ENCODE measurements at places on chromosomes 5 and 9. TPM values are rescaled to one million over a fixed set of nuclear protein-coding genes. Genes with fewer than 3 reads are reported as not detected.

DNA sequence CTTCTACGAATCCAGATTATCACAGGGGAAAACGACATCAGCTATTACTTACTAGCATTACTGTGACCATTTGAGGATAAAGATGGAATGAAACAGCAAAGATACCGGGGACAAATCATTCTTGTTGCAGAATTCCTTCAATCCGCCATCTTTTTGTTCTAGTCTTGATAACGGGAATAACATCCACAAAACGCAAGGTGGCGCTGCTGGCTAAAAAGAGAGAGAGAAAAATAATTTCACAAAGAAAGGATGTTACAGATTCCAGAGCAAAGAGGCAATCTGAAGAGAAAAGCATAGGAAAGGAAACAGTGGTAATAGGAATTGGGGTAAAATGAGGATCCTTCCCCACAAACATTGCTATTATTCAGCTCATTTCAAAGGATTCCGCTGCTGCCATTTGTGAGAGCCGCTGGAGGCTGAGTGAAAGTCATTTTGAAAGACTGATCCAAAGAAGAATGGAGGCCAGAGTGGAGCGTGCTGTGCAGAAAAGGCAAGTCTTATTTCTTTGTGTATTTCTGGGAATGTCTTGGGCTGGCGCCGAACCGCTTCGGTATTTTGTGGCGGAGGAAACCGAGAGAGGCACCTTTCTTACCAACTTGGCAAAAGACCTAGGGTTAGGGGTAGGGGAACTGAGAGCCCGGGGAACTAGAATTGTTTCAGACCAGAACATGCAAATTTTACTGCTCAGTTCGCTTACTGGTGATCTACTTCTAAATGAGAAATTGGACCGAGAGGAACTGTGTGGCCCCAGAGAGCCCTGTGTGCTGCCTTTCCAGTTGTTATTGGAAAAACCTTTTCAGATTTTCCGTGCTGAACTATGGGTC is at the start of gene PCDHB7:
Gene PCDHB7 (plus strand): TSS at position 264 of the 824 bp plus-strand sequence. CDS start 192 bp downstream, at position 456.
- peak; percentile 85 for DNase-seq

The IL5 gene
- not detected for polyA plus RNA-seq

DNA sequence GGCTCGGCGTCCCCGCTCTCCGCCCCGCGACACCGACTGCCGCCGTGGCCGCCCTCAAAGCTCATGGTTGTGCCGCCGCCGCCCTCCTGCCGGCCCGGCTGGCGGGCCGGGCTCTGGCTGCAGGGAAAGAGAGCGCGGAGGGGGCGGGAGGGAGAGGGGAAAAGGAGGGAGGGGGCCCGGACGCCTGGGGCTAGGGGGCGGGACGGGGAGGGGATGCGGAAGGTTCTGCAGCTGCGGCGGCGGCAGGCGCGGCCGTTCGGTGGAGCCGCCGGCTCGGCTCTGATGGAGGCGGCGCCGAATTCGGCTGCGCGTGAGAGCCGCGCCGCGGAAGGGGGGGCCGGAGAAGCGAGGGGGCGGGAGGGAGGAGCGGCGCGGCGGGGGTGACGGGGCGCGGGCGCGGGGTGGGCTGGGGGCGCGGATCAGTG is at the start of gene MARCHF11:
Gene MARCHF11 (minus strand): TSS at position 281 of the 425 bp plus-strand sequence. CDS start 216 bp downstream, at position 65.
- DNase-seq: peak; percentile 61

GRCh38 chr9:137178201-137178938 is 6.5 kb upstream of the TMEM210 start:
- DNase-seq: no peak

DNA sequence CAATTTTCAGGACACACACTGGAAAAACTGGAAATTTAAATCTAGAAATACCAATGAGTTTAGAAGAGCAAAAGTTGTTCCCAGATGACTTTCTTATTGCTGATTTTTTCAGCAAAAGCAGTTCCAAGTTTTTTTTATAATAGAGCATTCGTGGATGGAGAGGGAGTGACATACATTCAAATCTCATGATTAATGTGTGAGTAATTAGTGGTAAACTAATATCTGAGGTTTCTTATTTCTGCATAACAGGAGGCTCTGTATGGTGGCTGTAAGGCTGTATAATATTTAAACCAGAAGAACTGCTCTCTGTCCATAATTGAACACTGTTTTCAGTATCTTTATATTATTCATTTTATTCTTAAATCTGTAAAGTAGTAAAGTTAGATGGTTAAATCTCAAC is 25.8 kb downstream of the LYSMD3 start:
- DNase-seq: no peak
